ENCODE measurements at places on chromosomes 5 and 9. TPM values are rescaled to one million over a fixed set of nuclear protein-coding genes. Genes with fewer than 3 reads are reported as not detected.

PCDHGA8 gene
- total RNA-seq, result 1.2 TPM

GRCh38 chr5:154788212-154788611, 33.0 kb downstream of the LARP1 start:
- DNase-seq, result no peak

MCC gene
- 27.2 TPM for total RNA-seq

GRCh38 chr9:83362341-83362995, 175.7 kb downstream of the FRMD3 start:
- DNase-seq, result no peak

- DNase-seq, result peak; percentile 67
These were observed 30.3 kb downstream of the ANGPTL2 start for GRCh38 chr9:127092041-127092608.

DNA sequence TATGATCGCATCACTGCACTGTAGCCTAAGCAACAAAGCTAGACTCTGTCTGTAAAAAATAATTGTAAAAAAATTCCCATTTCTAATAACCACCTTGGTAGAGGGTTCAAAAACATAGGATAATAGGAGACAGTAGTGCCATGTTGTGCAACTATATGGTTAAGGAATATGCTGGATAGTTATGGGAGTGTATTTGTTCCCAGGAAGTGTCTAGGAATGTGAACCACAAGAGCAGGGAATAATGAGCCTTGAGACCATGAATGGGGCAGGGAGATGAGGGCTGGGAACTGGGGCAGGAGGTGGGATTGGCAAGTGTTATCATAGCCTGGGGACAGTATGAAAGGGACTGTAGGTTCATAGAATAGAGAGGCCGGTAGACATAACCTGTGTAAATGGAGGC, 50.4 kb downstream of the RUSC2 start:
- no peak for DNase-seq

SLC46A2 gene
- total RNA-seq, result not detected

DNA sequence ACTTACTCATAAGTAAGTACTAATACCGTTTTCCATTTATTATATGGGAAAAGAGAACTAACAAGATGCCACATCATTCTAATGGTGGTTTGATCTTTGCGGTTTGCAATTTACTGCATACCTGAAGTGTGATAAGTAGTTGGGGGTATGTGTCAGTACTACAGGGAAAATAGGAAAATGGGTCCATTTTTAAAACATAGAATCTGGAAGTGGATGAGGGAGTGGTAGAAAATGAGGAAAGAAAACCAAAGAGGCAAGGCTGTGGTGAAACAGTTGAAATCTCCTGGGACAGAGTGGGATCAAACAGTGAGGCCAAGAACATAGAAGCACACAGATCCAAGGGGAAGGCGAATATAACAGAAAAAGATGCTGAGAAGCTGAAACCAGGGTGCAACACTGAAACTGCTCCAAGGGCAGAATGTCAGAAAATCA, 6.7 kb downstream of the ADAMTSL1 start:
- DNase-seq, result peak; percentile 94

ACSL6 gene
- total RNA-seq, result not detected

DNA sequence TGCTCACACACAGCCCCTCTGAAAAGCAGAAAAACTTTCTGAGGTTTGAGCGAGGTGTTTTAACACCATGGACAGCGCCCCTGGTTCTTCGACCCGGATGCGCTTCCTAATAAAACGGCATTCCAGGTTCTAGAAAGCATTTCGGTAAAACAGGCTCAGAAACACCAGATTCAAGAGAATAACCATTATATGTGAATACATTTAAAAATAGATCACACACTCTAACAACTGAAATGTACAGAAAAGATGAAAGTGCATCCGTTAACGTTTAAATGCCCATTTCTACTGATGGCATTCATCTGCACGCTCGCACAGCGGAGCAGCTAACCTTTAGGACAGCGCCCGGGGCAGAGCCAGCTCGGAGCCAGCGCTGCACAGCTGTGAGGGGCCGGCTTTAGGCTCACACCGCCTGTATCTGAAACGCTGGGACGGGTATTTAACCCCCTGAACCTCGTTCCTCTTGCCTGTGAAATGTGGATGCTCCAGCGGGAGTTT, 26.3 kb upstream of the TENT4A start:
- peak; percentile 33 for DNase-seq

- DNase-seq, result peak; percentile 41
These were observed 61.4 kb upstream of the TRIO start for GRCh38 chr5:14081791-14082190.

DNA sequence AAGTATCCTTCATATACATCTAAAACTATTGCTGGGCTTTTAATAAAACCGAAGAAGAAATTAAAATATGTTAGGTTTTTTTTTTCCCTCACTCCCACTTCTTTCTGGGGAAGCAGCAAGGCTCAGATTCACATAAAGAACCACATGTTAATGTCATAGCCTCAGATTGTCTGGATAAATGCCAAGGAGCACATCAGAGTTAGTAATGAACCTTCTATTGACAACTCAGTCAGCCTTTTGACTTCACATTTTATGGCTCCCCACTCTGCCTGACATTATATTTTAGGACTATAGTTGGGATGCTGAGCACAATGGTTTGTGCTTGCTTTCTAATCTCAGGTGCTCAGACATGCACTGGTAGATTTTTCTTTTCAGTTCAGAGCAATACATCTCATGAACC, 21.8 kb downstream of the DMAC1 start:
- DNase-seq, result no peak

- DNase-seq, result no peak
These were observed 384.0 kb downstream of the PLK2 start for GRCh38 chr5:58075907-58076306.

- DNase-seq, result peak; percentile 1
These were observed 69.8 kb downstream of the ASTN2 start for GRCh38 chr9:117344892-117345660.

SIL1 gene
- total RNA-seq, result 57.6 TPM

- no peak for DNase-seq
These were observed 17.0 kb downstream of the FOCAD start for GRCh38 chr9:20701060-20701459.

AK3 gene
- total RNA-seq, result 45.1 TPM

GRCh38 chr9:136348691-136349090, 14.9 kb downstream of the DNLZ start:
- DNase-seq, result no peak

GRCh38 chr5:5318426-5319190, 103.9 kb upstream of the ICE1 start:
- DNase-seq, result peak; percentile 78

- DNase-seq, result no peak
These were observed 81.0 kb downstream of the NDUFAF2 start for GRCh38 chr5:61026004-61026403.

GRCh38 chr9:124730772-124731171, 40.3 kb downstream of the NR6A1 start:
- DNase-seq, result no peak

- no peak for DNase-seq
These were observed 33.7 kb downstream of the PTGES start for GRCh38 chr9:129719135-129719534.

DNA sequence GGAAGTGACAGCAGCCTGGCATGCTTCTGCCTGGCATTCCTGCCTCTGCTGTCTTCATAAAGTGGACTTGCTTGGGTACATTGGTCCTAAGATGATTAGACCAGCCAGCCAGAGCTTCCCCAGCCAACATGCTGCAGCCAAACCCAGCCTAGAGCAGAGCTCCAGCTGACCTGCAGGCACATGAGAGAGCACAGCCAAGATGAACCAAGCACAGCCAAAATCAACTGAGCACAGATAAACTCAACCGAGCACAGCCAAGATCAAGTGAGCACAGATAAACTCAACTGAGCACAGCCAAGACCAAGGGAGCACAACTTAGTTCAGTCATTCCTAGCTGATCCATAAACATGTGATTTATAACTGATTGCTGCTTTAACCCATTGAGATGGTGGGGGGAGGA, 266.5 kb downstream of the MSX2 start:
- no peak for DNase-seq

DNA sequence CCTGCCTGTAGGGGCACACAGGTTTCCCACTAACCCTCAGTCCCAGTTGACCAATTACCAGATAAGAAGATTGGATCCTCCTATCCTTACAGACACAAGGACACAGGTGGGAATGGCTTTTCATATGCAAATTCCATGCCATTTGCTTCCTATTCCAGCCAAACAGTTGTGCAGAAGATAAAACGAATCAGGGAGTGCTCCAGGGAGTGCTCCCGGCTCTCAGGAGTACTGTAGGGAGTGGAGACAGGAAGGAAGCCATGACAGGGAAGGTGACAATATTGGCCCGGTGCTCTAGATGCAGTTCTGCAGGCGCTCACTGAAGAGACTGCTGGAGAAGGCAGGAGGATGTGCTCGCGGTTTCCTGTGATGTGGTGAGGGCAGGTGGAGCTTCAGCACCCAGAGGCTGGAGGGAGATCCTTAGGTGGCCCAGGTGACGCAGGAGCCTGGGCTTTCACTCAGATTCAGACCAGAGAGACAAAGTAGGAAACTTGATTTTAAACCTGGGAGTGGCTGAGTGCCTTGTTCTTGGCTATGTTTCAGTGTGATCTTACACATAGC, 260.0 kb downstream of the AUH start:
- no peak for DNase-seq

- no peak for DNase-seq
These were observed 563.2 kb upstream of the ADAMTS16 start for GRCh38 chr5:4576908-4577307.

GRCh38 chr9:135743546-135744332, 41.8 kb downstream of the KCNT1 start:
- DNase-seq, result no peak

GRCh38 chr5:175892015-175892800, 20.8 kb downstream of the CPLX2 start:
- no peak for DNase-seq

- no peak for DNase-seq
These were observed 13.3 kb upstream of the PITX1 start for GRCh38 chr5:135047347-135047695.

All from astrocyte (in vitro differentiated cells and primary cell).